ENCODE measurements at places on chromosomes 1 and 21.

- no peak for DNase-seq
Measured at GRCh38 chr21:34988139-34988538, 61.0 kb downstream of the RUNX1 start.

DNA sequence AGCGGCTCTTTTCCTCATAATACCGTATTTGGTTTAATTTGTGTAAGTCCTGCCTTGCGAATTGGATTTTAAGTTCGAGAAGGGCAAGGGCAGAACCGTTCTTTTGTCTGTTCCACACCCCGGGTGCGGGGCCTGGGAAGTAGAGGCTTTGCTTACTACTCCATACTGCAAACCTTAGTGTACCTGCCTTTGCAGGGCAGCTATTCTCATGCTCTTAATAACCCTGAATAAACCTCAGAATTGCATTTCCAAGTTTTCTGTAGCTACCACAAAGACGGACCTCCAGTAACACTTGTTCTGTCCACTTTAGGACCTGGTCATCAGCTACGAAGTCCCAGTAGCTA lies 657 bp upstream of the HNRNPU start:
- DNase-seq = no peak

GRCh38 chr21:31030367-31031106 lies 7.7 kb downstream of the KRTAP19-8 start:
- DNase-seq = no peak

DNA sequence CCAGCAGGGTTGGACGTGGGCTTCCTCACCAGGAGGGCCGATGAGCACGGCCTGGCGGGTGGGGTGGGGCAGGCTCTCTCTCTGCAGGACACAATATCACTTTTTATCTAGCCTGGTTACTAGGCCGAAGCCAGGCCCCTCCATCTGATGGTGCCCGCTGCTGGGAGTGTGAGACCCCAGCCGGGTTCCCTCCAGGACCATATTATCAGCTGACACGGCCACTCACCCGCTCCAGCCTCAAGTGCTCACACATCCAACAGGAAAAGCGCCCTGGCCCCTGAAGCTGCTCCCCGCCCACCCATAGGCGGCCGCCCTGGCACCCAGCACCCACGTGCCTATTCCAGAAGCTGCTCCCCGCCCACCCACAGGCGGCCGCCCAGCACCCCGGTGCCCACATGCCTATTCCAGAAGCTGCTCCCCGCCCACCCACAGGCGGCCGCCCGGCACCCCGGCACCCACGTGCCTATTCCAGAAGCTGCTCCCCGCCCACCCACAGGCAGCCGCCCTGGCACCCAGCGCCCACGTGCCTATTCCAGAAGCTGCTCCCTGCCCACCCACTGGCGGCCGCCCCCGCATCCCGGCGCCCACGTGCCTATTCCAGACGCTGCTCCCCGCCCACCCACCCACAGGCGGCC lies 5.0 kb downstream of the SLC19A1 start:
- DNase-seq = no peak

DNA sequence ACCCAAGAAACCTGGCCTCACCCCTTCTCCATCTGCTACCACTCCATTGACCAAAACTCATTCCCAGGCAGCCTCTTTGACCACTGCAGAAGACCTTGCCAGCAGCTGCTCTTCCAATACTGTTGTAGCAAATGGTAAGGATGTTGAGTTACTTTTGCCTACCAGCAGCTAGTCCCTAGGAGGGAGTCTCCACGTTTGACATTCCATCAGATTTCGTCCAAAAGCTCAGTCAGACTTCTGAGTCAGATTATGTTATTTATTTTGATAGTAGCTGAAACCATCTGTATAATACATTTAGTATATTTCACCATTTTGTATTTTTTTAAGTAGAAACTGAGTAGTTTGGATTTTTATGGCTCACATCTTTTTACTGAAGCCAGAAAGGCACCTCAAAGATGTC lies 51.5 kb upstream of the WNT2B start:
- no peak for DNase-seq

- DNase-seq = peak; percentile 20
Measured at GRCh38 chr1:199931666-199932377, 95.7 kb upstream of the NR5A2 start.

- DNase-seq = no peak
Measured at GRCh38 chr1:81304187-81304586, 496.5 kb upstream of the ADGRL2 start.

- no peak for DNase-seq
Measured at GRCh38 chr1:28449904-28450303, 55.9 kb upstream of the RCC1 start.

DNA sequence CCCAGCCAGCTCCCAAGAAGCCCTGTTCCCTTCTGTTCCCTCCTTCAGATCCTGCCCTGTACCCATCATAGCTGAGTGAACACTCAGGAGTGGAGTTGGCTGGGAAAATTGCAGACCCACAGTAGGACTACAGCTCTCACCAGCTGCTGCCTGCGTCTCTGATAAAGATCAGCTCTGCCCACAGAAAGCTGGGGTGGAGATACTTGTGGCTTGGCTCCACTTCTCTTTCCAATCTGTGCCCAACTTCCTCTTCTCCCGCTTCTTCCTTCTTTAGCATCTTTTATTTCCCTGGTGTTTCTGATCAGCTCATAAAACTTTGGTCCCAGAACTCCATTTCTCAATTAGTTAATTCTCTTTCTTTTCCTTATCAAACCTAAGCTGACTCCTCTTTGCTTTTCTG lies 5.5 kb upstream of the CD1A start:
- DNase-seq = no peak

- no peak for DNase-seq
Measured at GRCh38 chr1:166924823-166925541, 48.9 kb upstream of the TADA1 start.

DNA sequence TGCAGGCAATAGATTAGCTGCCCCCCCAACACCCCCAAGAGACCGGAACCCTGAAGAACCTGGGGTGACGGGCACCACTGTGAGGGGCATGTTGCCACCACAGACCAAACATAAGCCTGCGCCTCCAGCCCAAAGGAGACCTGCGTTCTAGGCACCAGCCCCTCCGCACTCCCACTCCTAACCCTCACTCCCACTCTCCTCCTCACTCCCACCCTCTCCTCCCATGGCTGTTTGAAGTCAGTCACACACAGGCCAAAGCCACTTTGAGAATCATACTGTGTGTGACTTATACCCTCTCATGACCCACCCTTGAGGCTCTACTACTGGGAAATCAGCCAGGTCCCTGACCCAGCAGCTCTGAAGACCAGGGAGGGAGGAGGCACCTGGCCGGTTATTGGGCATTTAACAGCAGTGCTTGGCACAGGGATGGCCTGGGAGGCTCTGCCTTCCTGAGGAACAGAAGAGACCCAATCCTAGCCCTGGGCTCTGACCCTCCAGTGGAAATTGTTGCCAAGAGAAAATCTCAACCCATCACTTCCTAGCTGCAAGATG lies 43.5 kb downstream of the FBXO2 start:
- no peak for DNase-seq

- no peak for DNase-seq
Measured at GRCh38 chr1:229657993-229658755, 32.1 kb downstream of the URB2 start.

DNA sequence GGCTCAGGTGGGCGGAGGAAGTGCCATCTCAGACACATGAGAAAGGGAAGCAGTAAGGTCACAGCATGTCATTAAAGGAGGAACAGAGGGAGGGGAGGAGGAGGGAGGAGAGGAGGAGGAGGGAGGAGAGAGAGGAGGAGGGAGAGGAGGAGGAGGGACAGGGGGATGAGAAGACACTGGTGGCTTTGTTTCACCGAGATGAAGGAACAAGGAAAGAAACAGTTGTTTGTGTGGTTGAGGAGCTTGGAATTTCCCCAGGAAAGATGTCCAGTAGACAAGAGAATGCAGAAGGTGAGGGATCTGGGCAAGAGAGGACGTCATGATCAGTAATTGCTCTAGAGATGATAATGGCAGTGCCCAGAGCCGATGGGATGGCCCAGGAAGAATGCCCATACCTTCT lies 97.7 kb downstream of the AJAP1 start:
- DNase-seq = no peak

DNA sequence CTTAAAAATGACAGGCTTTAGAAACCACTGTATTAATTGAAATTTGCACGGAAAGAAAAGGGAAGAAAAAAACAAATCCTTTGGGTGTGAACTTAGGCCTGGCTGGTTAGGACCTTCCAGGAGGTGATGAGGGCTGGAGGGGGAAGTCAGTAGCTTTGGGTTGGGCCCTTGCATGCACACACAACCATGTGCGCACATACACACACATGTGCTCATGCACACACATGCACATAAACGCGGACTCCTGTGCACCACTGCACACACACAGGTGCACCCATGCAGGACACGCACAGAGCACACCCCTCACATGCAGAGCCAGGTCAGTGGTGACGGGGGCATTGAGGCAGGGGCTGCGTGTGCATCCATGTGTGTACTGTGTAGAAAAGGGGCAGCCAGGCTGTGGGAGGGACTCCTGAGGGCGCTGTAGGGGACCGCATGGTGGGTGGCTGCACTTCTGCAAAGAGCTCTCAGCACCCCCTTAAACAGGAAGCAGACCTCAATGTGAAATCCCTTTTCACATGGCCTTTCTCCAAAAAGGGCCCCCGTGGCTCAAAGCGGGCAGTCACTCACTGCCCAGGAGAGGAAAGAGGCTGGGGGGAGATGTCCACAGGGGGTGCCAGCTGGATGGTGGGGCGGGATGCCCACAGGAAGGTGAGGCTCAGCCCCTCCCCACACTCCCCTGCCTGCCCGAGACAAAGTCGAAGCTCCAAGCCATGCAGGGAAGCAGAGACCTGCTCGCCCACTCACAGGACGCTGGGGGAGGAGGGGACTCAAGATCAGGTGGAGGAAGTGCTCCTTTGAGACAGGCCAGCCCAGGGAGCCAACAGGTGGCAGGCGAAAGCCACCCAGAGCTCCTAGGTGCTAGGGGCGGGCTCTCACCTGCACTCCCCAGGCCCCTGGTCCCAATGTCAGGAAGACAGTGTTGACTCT lies 95.2 kb downstream of the ITPKB start:
- DNase-seq = no peak

- no peak for DNase-seq
Measured at GRCh38 chr1:174914991-174915390, 84.8 kb upstream of the CACYBP start.

- no peak for DNase-seq
Measured at GRCh38 chr1:93440272-93440671, 7.6 kb upstream of the FNBP1L start.

GRCh38 chr1:64755361-64755760 lies 10.5 kb downstream of the RAVER2 start:
- no peak for DNase-seq

DNA sequence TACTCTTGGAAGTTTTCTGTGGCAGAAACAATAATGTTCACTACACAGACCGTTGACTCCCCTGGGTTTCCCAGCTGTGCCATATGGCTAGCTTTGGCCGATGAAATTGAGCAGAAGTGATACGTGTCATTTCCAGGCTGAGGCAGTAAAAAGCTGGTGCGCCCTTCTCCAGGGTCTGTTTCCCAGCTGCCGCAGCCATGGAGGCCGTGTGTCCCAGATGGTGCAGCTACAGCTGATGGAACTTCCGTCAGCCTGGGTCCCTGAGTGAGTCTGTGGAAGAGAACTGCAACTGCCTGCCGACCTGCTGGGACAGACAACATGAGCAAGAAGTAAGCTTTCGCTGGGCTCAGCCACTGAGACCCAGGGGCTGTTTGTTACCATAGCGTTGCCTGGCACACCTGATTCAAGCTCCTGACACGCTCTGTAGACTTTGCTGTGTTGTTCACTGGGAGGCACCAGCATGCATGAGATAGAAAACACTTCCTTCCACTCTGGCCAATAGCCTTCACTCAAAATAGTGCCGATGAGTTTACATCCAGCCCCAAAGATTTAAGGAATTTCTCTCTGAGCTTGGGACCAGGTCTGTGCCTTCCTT lies 116.3 kb upstream of the SLC25A33 start:
- no peak for DNase-seq

GRCh38 chr1:1788136-1788535 lies 9.9 kb upstream of the NADK start:
- DNase-seq = no peak

GRCh38 chr21:24045775-24046215 lies 1561.5 kb downstream of the MRPL39 start:
- no peak for DNase-seq

- peak; percentile 68 for DNase-seq
Measured at GRCh38 chr1:109263597-109264378, 14.4 kb downstream of the CELSR2 start.

GRCh38 chr1:194268839-194269238 lies 1082.4 kb upstream of the B3GALT2 start:
- DNase-seq = no peak

- DNase-seq = peak; percentile 44
Measured at GRCh38 chr1:58929671-58930325, 146.0 kb upstream of the JUN start.

GRCh38 chr1:84374991-84375696 lies 23.1 kb upstream of the DNASE2B start:
- no peak for DNase-seq

DNA sequence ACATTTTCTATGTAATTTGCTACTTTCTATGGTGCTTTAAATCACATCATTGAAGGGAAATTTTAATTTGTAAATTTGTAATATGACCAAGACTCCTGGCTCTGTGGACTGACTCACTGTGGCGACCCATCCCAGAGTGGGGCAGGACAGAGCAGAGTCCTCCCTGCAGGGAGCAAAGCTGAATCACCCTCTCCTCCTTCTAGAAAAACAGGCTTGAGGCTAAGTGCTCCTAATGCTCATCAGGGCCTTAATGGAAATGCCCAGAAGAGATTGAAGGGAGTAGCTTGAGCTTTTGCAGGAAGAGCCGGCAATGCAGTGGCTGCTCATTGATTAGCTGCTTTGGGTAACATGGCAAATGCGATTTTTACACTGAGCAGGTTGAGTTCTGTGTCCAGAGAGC lies 16.8 kb downstream of the S100A10 start:
- no peak for DNase-seq

DNA sequence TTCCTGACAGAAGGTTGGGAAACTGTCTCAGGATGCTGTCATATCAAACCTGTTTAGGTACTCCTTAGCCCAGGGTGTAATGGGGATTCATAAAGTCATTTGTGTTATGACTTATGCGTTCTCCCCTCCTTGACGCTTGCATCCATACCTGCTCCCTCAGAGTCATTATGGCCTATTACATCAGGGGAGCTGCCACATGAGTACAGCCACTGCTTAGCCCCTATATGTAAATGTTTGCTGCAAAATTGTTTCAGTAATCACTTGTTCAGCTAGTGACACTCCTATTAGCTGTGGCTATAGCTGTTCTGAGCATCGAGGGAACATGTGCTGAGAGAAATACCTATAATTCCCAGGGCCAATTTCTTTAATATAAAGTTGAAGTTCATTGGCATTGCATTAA lies 10.5 kb downstream of the NTNG1 start:
- DNase-seq = no peak

DNA sequence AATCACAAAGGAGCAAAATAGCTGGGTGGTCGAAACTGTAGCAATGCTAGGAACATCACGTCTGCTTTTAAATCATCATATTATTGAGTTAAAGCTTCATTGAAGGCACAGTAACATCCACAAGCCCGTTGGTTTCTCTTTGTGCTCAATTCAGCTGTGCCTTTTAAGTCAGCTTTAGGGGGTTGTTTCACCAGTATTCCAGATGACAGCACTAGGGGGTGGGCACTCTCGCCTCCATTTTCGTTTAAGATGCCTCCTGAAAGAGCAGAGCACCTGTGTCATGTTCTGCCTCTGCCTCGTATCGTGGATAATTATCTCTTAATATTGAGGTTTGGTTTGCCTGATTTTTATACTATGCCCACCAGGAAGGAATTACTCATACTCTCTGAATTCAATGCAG lies 139.8 kb upstream of the PTBP2 start:
- DNase-seq = no peak

Data from T-helper 2 cell (primary cell).